NCI-H345 (cell line): ENCODE measurements at places on chromosomes 7 and 10.

DNA sequence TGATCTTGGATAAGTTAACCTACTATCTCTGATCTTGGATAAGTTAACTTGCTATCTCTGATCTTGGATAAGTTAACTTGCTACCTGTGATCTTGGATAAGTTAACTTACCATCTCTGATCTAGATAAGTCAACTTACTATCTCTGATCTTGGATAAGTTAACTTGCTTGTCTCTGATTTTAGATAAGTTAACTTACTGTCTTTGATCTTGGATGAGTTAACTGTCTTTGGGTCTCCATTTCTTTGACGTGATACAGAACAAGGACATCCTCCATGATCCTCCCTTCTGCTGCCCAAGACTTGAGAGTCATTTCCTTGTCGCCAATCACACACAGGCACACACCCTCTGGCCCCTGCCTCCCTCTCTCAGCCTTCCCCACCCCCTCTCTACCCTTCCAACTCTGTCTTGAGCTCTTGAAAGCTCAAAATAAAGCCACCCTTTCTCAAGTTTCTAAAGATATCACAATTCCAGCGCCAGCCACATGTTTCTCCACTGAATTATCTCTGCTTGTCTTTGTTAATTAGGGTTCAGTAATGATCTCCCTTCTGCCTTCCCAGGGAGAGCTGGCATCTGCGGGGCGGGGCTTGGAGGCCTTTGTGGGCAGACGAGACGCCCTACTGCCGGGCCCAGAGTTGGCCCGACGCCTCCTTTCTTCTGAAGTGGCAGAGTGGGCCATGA lies 85.1 kb upstream of the GTF2I start:
- no peak for DNase-seq

GRCh38 chr7:22723181-22723601 lies 3.8 kb upstream of the IL6 start:
- DNase-seq: no peak

DNA sequence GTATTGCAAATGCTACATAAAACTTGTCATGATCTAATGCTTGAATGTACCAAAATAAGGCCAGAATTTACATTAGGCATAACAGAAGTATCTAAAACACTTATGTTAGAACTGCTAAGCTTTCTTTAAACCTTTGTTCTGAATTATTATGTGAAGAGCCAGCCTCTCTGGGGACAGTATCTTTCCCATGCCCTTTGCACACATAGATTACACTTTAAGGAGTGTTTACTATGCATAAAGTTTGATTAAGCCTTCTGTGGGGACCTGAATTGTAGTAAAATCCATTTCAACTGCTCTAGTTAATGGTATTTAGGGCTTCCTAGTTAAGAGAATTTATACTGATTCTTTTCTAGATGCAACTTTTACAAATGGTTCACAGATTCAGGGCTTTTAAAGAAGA lies 444.7 kb downstream of the IPMK start:
- DNase-seq: no peak

DNA sequence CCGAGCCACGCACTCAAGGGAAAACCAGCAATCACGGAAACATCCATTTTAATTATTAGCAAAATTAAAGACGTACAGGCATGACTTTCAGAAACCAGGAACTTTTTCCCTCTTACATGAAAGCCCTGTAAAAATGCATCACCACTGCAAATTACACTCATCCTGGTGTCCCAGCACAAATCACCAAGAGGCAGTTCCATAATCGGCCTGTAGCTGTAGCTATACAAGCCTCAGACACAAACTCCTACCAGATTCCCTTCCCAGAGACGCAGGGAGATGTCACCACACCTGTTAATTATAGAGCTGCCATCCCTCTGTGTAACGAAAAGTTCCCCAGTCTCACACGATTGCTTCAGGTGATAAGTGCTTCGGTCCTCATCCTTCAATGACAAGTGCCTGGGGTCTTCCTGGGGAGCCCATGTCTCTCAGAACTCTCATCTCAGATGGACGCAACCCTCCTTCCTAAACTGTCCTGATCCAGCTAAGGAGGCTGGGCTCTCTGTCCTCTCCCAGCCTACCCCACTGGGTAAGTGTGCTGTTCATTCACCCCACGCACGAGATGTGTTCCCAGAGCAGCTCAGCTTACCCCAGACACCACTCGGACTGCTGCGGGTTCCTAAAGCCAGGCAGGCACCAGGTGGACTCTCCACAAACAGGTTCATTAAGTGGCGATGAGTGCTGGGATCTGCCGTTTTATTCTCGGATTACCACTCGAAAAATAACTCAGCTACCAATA lies 5.9 kb downstream of the FGFR2 start:
- no peak for DNase-seq

- no peak for DNase-seq
Observed at GRCh38 chr10:8130973-8131911, 76.8 kb downstream of the GATA3 start.

GRCh38 chr7:66377045-66377444 lies 171.9 kb downstream of the TPST1 start:
- no peak for DNase-seq
